Thyroid gland (tissue), 4 donors: ENCODE measurements at places on chromosomes 2 and 18. TPM values are rescaled to one million over a fixed set of nuclear protein-coding genes. Genes with fewer than 3 reads are reported as not detected.
A peak's percentile ranks its signal among the peaks of the same experiment; 100 is the strongest.

DNA sequence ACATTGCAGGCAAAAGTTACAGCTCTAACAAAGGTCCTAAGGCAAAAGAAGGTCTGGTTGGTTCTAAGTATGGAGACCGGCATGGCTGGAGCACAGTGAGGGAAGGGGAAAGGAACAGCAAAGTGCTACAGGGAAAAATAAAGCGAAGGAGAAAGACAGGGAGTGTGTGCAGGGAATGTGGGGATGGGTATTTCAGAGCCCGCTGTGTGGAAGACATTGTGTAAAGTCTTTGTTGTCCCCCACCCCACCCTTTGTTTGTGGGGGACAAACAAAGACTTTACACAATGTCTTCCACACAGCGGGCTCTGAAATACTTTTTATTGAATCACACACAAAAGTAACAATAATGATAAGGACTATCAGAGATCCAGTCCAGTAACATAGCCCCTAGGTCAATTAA, 28.9 kb upstream of the C2orf15 start:
- H3K27me3 ChIP-seq, result no peaks in the 10 kb centered on the region
- no peak for DNase-seq
- H3K4me1 ChIP-seq, result no peaks in the 10 kb centered on the region
- no peak overlapping the region for H3K4me3 ChIP-seq

GRCh38 chr18:73577365-73577764, 570.3 kb downstream of the FBXO15 start:
- H3K4me1 ChIP-seq, result no peaks in the 10 kb centered on the region
- DNase-seq, result no peak
- H3K27me3 ChIP-seq, result no peaks in the 10 kb centered on the region
- H3K27ac ChIP-seq, result no peak overlapping the region
- H3K4me3 ChIP-seq, result no peak overlapping the region

GRCh38 chr18:75638223-75638775, 210.8 kb upstream of the SMIM21 start:
- H3K36me3 ChIP-seq, result no peaks in the 10 kb centered on the region
- H3K4me3 ChIP-seq, result no peak overlapping the region
- H3K27ac ChIP-seq, result no peak overlapping the region
- DNase-seq, result no peak

GRCh38 chr18:48324651-48325050, 84.5 kb downstream of the ZBTB7C start:
- no peak overlapping the region for H3K27ac ChIP-seq
- H3K36me3 ChIP-seq, result no peaks in the 10 kb centered on the region
- peak; percentile 58 for DNase-seq
- no peaks in the 10 kb centered on the region for H3K27me3 ChIP-seq
- H3K4me3 ChIP-seq, result no peak overlapping the region

DNA sequence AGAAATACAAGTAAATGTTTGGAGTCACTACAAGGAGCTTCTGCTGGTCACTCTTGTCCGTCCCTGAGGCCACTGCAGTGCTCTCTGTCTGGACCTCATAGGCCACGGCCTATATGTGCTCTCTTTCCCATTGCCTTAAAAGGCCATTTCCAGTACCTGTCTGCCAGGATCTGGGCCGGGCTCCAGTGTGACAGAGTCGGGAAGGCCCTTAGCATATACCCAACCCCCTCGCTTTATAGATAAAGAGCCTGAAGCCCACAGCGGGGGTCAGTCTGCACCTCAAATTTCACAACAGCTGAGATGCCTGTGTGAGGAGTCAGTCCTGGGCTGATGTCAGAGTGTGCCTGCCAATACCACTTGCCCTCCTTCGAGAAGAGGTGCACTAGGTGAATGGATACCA, 39.9 kb downstream of the ADD2 start:
- H3K36me3 ChIP-seq, result no peaks in the 10 kb centered on the region
- no peaks in the 10 kb centered on the region for H3K27me3 ChIP-seq
- H3K27ac ChIP-seq, result no peak overlapping the region
- no peaks in the 10 kb centered on the region for H3K4me1 ChIP-seq

DNA sequence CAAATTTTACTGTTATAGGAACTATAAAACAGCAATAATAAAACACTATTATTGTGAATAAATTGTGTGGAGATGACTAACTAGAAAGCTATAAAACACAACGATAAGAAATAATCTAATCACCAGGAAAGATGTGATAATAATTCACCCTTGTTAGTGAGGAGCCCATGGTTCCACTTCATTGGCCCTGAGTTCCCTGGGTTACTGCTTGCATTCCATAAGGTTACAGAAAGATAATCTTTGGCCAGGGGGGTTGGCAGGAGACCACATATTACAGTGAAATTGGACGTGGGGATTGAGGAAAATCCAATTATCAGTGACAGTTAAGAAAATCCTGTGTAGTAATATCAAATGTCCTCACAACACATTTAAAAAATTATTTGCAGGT, 2.5 kb upstream of the CPO start:
- H3K27ac ChIP-seq, result no peak overlapping the region
- H3K36me3 ChIP-seq, result no peaks in the 10 kb centered on the region
- H3K27me3 ChIP-seq, result no peaks in the 10 kb centered on the region
- DNase-seq, result no peak
- no peak overlapping the region for H3K4me3 ChIP-seq

GRCh38 chr2:138877421-138877820, 97.2 kb upstream of the NXPH2 start:
- H3K4me1 ChIP-seq, result no peaks in the 10 kb centered on the region
- no peak overlapping the region for H3K4me3 ChIP-seq
- no peak for DNase-seq

- H3K36me3 ChIP-seq, result no peaks in the 10 kb centered on the region
- no peak for DNase-seq
- peaks cover 78% of the 10 kb centered on the region for H3K4me1 ChIP-seq
- peak overlapping the region; percentile 86 for H3K27ac ChIP-seq
Measured at GRCh38 chr2:121258051-121258450, 27.0 kb downstream of the TFCP2L1 start.

GRCh38 chr2:233556881-233557736, 9.5 kb downstream of the USP40 start:
- peaks cover 12% of the 10 kb centered on the region for H3K36me3 ChIP-seq
- no peaks in the 10 kb centered on the region for H3K4me1 ChIP-seq
- H3K27me3 ChIP-seq, result no peaks in the 10 kb centered on the region
- H3K27ac ChIP-seq, result peak overlapping the region; percentile 83
- DNase-seq, result peak; percentile 45
- no peak overlapping the region for H3K4me3 ChIP-seq

GRCh38 chr2:32699151-32699550, 71.3 kb downstream of the TTC27 start:
- H3K36me3 ChIP-seq, result peaks cover 4% of the 10 kb centered on the region
- H3K27ac ChIP-seq, result no peak overlapping the region
- no peaks in the 10 kb centered on the region for H3K4me1 ChIP-seq
- no peak for DNase-seq
- H3K4me3 ChIP-seq, result no peak overlapping the region

DNA sequence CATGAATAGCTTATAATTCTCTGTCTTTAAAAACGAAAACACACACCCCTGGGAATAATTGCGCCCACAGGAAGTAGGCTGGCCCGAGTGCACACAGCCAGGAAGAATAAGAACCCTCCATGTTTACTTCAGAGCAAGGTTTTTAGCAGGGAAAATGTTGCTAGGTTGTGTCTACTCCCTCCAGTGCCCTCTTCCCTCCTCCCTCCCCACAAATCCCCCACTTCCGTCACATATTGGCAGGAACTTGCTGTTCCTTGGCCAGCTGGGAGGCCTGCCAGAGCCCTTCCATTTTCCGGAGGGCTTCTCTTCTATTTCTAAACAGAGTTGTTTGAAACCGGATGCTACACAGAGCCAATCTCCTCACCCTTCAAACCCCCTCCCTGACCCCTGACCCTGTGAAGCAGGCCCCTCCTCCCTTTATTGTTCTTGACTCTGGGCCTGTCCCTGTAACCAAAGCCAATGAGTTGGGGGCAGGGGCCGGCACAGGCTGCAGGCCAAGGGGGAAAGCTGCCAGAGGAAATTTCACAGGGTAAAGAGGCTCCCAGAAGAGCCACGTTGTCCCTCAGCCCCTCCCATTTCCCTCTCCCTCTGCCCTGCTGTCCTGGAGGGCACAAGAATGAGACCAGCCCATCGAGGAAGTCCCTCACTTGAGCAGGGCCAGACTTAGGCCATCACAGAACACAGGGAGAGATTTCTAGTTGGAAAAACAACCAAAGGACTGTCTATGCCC, 49.8 kb upstream of the LGALSL start:
- H3K4me1 ChIP-seq, result peaks cover 65% of the 10 kb centered on the region
- peak; percentile 88 for DNase-seq
- H3K36me3 ChIP-seq, result no peaks in the 10 kb centered on the region
- no peak overlapping the region for H3K4me3 ChIP-seq

- peaks cover 30% of the 10 kb centered on the region for H3K4me1 ChIP-seq
- DNase-seq, result no peak
- H3K36me3 ChIP-seq, result no peaks in the 10 kb centered on the region
- H3K27me3 ChIP-seq, result no peaks in the 10 kb centered on the region
- no peak overlapping the region for H3K27ac ChIP-seq
Measured at GRCh38 chr2:121565389-121566250, 34.9 kb downstream of the RNU4ATAC start.

DNA sequence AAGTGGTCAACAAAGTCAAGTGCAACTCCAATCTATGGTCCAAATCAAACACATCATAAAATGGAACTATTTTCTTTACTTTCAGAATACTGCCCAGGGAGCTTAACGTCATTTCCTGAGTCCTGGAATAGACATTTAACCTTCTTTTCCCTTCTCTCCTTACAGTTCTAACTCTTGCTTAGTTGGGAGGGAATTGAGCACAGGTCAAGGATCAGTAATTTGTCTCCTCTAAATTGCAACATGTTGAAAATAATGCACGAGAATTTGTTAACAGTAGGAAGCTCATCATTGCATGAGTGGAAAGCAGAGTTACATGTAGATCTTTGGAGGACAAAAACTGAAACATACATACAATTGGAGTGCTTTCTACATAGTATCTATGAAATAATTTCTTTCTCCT, 87.7 kb downstream of the MEP1B start:
- H3K27ac ChIP-seq, result no peak overlapping the region
- DNase-seq, result no peak
- H3K4me1 ChIP-seq, result no peaks in the 10 kb centered on the region
- H3K4me3 ChIP-seq, result no peak overlapping the region

DNA sequence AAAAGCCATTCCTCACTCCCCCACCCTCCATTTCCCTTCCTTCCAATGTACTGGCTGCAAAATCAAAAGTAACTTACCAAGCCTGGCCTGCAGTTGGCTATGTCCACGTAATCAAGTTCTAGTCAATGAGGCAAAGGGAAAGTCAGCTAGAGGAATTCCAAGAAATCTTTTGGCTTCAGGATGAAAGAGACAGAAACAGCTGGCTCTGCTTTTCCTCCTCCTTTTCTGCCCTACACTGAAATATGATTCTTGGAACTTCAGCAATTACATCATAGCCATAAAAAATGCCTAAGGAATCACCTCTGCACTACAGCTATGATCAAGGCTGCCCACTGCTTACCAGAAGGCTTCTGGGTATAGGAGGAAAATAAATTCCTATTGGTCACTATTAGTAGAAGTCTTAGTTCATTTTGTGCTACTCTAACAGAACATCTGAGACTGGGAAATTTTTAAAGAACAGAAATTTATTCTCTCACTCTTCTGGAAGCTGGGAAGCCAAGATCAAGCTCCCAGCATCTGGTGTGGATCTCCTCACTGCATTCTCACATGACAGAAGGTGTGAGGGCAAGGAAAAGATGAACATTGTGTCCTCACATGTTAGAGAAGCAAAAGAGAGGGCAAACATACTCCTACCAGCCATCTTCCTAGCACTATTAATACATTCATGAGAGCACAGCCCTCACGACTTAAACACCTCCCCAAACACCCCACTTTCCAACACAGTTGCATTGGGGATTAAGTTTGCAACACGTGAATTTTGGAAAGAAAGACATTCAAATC, 219.9 kb downstream of the TMX3 start:
- H3K4me1 ChIP-seq, result no peaks in the 10 kb centered on the region
- DNase-seq, result no peak

- H3K4me1 ChIP-seq, result no peaks in the 10 kb centered on the region
- H3K27ac ChIP-seq, result no peak overlapping the region
- H3K27me3 ChIP-seq, result no peaks in the 10 kb centered on the region
- H3K4me3 ChIP-seq, result no peak overlapping the region
- H3K36me3 ChIP-seq, result no peaks in the 10 kb centered on the region
Measured at GRCh38 chr2:64932371-64933216, 56.6 kb upstream of the SLC1A4 start.

DNA sequence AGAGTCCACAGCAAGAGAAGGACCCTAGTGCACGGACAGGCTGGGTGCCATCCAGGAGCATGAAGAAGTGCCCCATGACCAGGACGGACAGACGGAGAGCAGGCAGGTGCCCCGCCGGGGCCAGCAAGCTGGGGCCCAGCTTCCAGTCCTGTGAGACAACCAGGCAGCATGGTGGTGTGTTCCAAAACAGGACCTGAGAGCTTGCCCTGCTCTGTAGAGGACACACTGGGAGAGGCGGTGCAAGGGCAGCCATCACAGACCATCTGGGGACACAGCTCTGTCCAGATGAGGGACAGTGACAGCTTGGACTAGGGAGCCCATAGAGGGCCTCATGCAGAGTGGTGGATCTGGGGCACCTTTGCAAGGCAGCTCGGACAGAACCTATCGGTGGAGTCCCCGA, 279.8 kb downstream of the EIPR1 start:
- no peak for DNase-seq
- H3K36me3 ChIP-seq, result no peaks in the 10 kb centered on the region
- H3K27me3 ChIP-seq, result no peaks in the 10 kb centered on the region
- H3K4me3 ChIP-seq, result no peak overlapping the region

- no peaks in the 10 kb centered on the region for H3K4me1 ChIP-seq
- DNase-seq, result no peak
- no peak overlapping the region for H3K27ac ChIP-seq
- no peaks in the 10 kb centered on the region for H3K36me3 ChIP-seq
- no peaks in the 10 kb centered on the region for H3K27me3 ChIP-seq
Measured at GRCh38 chr2:63698786-63699548, 110.2 kb downstream of the MDH1 start.

DNA sequence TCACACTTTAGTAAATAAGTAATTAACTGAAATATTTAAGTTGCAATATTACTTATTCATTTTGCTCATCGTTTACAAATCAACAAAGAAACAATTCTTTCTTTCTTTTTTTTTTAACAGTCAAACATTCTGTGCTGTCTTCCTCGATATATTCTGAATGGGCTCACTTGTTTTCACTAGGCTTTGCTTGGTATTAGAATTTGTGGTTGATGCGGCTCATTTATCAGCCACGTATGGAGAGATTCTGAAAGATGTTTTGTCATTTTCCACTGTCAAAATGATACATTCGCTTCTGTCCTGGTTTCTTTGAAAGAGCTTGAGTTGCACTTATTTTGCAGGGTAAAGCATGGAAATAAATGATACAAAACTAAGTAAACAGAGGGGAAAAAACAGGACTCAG, 323.7 kb downstream of the LRRTM1 start:
- no peak for DNase-seq
- H3K4me1 ChIP-seq, result no peaks in the 10 kb centered on the region
- no peak overlapping the region for H3K27ac ChIP-seq
- H3K27me3 ChIP-seq, result no peaks in the 10 kb centered on the region
- no peaks in the 10 kb centered on the region for H3K36me3 ChIP-seq
- H3K4me3 ChIP-seq, result no peak overlapping the region

- H3K27me3 ChIP-seq, result no peaks in the 10 kb centered on the region
- H3K27ac ChIP-seq, result no peak overlapping the region
- H3K4me1 ChIP-seq, result peaks cover 8% of the 10 kb centered on the region
- no peaks in the 10 kb centered on the region for H3K36me3 ChIP-seq
Measured at GRCh38 chr18:9704233-9705118, 3.6 kb upstream of the RAB31 start.

DUSP2 gene
- 2.2 TPM for total RNA-seq

TMEM163 gene
- 0.67 TPM for total RNA-seq

RETREG2 gene
- 107 TPM for total RNA-seq

EFHD1 gene
- 15.1 TPM for total RNA-seq

AQP12B gene
- total RNA-seq, result not detected

CACNB4 gene
- 3.1 TPM for total RNA-seq

POTEF gene
- not detected for total RNA-seq
